ENCODE measurements at places on chromosomes 11 and 22.

DNA sequence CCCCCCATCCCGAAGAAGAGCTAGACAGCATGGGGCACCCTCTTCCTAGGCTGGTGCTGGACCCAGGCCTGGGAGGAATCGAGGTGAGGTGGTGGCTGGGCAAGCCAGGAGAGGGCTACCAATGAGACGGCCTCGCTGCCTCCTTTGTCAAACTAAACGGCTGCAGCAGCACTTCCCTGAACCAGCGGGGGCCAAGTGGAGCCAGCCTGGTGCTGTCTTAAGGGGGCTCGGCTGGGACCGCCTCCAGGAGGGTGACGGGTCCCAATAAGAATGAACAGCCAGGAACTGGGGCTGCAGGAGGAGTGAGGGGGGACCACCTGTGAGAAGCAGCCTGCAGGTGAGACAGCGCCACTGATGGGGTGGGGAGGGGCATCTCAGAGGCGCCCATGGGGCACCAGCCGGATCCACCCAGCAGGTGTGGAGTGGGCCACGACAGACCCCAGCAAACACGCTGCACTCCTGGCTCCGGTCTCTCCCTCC is 17.1 kb downstream of the IFT27 start:
- no peak for DNase-seq

- DNase-seq = no peak
Observed at GRCh38 chr11:105754260-105754659, 144.4 kb downstream of the GRIA4 start.

DNA sequence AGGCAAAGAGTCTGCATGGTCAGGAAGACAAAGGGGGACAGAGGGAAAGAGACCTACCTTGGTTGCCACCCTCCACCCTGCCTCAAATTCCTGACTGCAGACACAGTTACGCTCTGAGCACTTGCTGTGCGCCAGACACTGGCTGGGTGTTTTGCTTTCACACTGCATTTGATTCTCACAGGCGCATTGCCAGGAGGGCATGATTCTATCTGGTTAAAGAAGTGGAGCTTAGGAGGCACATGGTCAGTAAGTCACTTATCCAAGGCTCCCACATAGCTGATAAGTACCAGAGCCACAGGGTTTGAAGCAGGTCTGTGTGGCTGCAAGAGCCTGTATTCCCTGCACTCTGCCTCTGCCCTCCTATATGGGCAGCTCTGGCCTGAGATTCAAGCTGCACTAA is 103.9 kb downstream of the TIMP3 start:
- no peak for DNase-seq

GRCh38 chr11:130022799-130023198 is 20.2 kb upstream of the PRDM10 start:
- DNase-seq = no peak

- DNase-seq = no peak
Observed at GRCh38 chr11:126732981-126733380, 267.6 kb downstream of the KIRREL3 start.

GRCh38 chr11:70877151-70877550 is 375.2 kb downstream of the SHANK2 start:
- DNase-seq = no peak
